ENCODE measurements at places on chromosomes 7 and 10.

DNA sequence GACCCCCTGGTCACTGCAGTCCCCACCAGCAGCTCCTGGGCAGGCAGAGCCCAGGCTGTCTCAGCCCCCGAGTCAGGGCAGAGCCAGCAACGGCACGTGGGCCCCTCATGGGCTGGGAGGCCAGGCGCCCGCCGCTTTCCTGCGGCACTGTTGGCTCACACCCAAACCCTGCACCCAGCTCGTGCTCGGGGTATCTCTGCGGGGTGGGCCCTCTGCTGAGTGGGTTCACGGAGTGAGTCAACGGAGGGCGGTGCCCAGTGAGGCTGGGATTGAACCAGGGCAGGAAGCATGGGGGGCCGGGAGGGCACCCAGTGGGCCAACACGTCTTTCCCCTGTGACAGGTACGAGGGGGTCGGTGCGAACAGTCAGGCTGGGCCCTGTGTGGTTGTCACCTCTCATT, 28.9 kb downstream of the ADAP1 start:
- peaks cover 9% of the 10 kb centered on the region for H3K4me1 ChIP-seq
- no peak for DNase-seq
- H3K4me3 ChIP-seq: no peak overlapping the region
- H3K36me3 ChIP-seq: no peaks in the 10 kb centered on the region
- no peak overlapping the region for H3K27ac ChIP-seq

GRCh38 chr7:126685018-126685573, 567.6 kb downstream of the GRM8 start:
- H3K36me3 ChIP-seq: no peaks in the 10 kb centered on the region
- no peak overlapping the region for H3K4me3 ChIP-seq
- no peak for DNase-seq
- H3K27ac ChIP-seq: no peak overlapping the region
- H3K4me1 ChIP-seq: no peaks in the 10 kb centered on the region

GRCh38 chr7:35241884-35242283, 12.0 kb downstream of the TBX20 start:
- H3K36me3 ChIP-seq: no peaks in the 10 kb centered on the region
- H3K27me3 ChIP-seq: peaks cover 7% of the 10 kb centered on the region
- no peak overlapping the region for H3K27ac ChIP-seq
- DNase-seq: no peak

GRCh38 chr10:131746241-131746711, 154.5 kb upstream of the PPP2R2D start:
- no peaks in the 10 kb centered on the region for H3K4me1 ChIP-seq
- H3K36me3 ChIP-seq: no peaks in the 10 kb centered on the region
- DNase-seq: no peak
- no peak overlapping the region for H3K27ac ChIP-seq
- no peaks in the 10 kb centered on the region for H3K27me3 ChIP-seq
- H3K4me3 ChIP-seq: no peak overlapping the region

DNA sequence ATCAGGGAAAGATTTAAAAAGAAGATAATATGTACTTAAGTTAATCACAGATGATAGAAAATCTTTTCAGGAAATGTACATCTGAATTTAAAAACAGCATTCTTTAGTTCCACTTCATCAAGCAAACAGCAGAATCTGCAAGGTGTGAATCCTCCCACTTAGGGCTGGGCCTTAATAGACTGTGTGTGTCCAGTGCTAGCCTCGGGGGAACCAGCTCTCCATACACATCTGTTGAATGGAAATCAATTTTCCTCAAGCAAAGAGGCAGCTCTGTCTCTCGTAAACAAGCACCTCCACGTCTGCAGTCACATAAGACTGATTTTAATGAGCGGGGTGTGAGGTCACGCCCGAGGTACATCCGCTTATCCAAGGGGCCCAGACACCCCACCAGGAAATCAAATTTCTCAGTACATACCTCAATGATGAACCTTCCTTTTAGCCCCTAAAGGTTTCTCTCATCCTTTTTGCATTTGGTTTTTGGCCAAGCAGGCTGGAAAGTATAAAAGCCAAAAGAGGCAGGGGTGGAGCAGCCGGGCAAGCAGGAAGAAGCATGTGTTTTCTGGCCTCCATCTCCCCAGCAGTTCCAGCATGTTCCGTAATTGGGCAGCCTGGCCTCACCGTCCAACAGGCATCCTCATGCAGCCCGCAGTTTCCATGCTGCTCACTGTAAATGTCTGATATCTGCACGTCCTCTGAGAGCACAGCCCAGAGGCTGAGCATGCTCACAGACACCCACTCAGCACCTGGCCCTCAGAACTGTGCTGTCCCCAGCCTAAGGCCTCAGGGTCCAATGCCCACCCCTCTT, 131.3 kb downstream of the GLI3 start:
- no peaks in the 10 kb centered on the region for H3K27me3 ChIP-seq
- no peak overlapping the region for H3K4me3 ChIP-seq
- peaks cover 37% of the 10 kb centered on the region for H3K4me1 ChIP-seq
- DNase-seq: no peak

- no peak overlapping the region for H3K4me3 ChIP-seq
- no peaks in the 10 kb centered on the region for H3K27me3 ChIP-seq
- no peaks in the 10 kb centered on the region for H3K36me3 ChIP-seq
- H3K27ac ChIP-seq: peak overlapping the region; percentile 71
Measured at GRCh38 chr10:23345861-23346260, 1.3 kb upstream of the C10orf67 start.

GRCh38 chr7:4809091-4809591, 33.7 kb downstream of the AP5Z1 start:
- H3K4me3 ChIP-seq: no peak overlapping the region
- H3K36me3 ChIP-seq: no peaks in the 10 kb centered on the region
- H3K27ac ChIP-seq: no peak overlapping the region
- no peaks in the 10 kb centered on the region for H3K4me1 ChIP-seq

GRCh38 chr7:151756076-151756731, 120.7 kb downstream of the PRKAG2 start:
- no peak for DNase-seq
- H3K4me3 ChIP-seq: no peak overlapping the region
- peaks cover 28% of the 10 kb centered on the region for H3K4me1 ChIP-seq
- H3K27ac ChIP-seq: no peak overlapping the region
- no peaks in the 10 kb centered on the region for H3K27me3 ChIP-seq

GRCh38 chr10:123792248-123792978, 99.2 kb downstream of the CPXM2 start:
- no peak for DNase-seq
- no peak overlapping the region for H3K4me3 ChIP-seq
- no peaks in the 10 kb centered on the region for H3K27me3 ChIP-seq
- no peaks in the 10 kb centered on the region for H3K4me1 ChIP-seq
- H3K36me3 ChIP-seq: no peaks in the 10 kb centered on the region
- H3K27ac ChIP-seq: no peak overlapping the region

DNA sequence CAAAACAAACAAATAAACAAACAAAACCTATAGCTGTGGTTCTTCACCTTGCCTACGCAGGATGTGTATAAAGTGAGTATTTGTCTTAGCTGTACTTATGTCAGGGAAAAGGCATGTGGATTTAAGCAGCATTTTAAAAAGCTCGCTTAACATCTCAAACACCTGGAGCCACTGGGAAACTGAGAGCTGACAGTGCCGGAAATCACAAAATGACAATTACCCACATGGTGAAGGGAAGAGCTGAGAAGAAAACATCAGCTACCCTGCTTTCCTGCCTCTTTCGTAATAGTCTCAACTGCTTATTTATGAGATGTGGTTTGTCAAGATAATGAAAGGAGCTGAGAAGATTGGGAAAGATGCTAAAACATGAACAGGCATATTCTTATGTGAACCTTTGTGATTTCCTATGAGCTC, 31.1 kb upstream of the MSMB start:
- no peaks in the 10 kb centered on the region for H3K36me3 ChIP-seq
- no peaks in the 10 kb centered on the region for H3K27me3 ChIP-seq
- no peak overlapping the region for H3K4me3 ChIP-seq

- H3K4me3 ChIP-seq: no peak overlapping the region
- DNase-seq: no peak
- peaks cover 11% of the 10 kb centered on the region for H3K27me3 ChIP-seq
- no peaks in the 10 kb centered on the region for H3K4me1 ChIP-seq
- no peak overlapping the region for H3K27ac ChIP-seq
Measured at GRCh38 chr10:78375854-78376785, 342.5 kb downstream of the RPS24 start.

DNA sequence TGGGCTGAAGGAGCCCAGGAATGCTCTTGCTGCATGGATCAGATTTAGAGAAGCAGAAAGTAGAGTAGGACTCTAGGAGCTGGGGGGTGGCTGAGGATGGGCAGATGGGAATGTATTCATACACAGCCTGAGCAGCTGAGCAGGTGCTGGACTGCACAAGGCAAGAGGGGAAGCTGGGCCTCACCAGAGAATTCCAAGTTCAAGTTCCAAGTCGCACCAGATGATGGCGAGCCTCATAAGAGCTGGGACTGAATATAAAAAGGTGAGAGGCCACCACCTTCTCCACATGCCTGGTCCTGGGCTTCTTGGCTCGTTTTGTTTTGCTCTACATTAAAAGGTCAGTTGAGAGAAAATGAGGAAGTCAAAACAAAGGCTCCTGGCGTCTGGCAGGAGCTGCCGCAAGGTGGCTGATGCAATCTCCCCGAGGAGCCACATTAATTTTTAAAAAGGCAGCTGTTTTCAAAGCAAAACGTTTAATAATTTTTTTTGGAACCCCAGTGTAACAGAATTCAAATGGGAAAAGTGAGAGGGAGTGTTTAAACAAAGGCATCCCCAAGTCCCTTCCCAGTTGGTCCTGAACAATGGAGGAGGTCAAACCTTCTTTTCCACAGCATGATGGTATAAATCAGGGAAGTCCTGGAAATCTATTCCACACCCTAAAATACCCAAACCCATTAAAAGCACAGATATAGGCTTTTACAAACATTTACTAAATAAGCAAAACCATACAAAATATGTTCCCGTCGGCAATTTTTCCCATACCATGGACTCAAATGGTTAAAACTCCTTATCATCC, 9.5 kb downstream of the CYREN start:
- no peak overlapping the region for H3K4me3 ChIP-seq
- H3K36me3 ChIP-seq: peaks cover 7% of the 10 kb centered on the region
- no peak for DNase-seq

DNA sequence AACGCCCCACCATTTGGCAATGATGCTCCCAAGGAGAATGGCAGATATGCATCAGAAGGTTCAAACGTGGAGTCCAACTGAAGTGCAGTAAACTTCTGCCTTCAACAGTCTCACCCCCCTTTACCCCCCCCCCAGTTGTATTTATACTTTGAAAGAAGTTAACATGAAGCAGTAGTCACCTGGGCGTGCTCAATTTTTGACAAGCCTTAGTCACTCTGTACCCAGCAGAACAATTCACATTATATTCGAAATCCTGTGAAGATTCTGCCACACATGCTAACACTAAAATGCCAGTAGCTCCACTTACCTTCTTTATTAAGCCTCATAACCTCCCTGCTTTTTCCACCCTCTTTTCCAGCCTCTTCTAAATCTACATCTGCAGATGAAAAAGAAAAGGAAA, 894 bp downstream of the ATXN7L1 start:
- no peaks in the 10 kb centered on the region for H3K36me3 ChIP-seq
- H3K4me1 ChIP-seq: peaks cover 19% of the 10 kb centered on the region
- no peaks in the 10 kb centered on the region for H3K27me3 ChIP-seq
- H3K4me3 ChIP-seq: peak overlapping the region; percentile 73

GRCh38 chr7:87337331-87337730, 8.1 kb upstream of the CROT start:
- DNase-seq: no peak
- no peaks in the 10 kb centered on the region for H3K36me3 ChIP-seq
- H3K27ac ChIP-seq: no peak overlapping the region
- H3K27me3 ChIP-seq: no peaks in the 10 kb centered on the region
- H3K4me3 ChIP-seq: no peak overlapping the region
- H3K4me1 ChIP-seq: peaks cover 7% of the 10 kb centered on the region

GRCh38 chr7:4343272-4344247, 338.5 kb upstream of the FOXK1 start:
- no peak for DNase-seq
- H3K4me3 ChIP-seq: no peak overlapping the region
- no peaks in the 10 kb centered on the region for H3K36me3 ChIP-seq
- H3K27ac ChIP-seq: no peak overlapping the region
- H3K4me1 ChIP-seq: no peaks in the 10 kb centered on the region

DNA sequence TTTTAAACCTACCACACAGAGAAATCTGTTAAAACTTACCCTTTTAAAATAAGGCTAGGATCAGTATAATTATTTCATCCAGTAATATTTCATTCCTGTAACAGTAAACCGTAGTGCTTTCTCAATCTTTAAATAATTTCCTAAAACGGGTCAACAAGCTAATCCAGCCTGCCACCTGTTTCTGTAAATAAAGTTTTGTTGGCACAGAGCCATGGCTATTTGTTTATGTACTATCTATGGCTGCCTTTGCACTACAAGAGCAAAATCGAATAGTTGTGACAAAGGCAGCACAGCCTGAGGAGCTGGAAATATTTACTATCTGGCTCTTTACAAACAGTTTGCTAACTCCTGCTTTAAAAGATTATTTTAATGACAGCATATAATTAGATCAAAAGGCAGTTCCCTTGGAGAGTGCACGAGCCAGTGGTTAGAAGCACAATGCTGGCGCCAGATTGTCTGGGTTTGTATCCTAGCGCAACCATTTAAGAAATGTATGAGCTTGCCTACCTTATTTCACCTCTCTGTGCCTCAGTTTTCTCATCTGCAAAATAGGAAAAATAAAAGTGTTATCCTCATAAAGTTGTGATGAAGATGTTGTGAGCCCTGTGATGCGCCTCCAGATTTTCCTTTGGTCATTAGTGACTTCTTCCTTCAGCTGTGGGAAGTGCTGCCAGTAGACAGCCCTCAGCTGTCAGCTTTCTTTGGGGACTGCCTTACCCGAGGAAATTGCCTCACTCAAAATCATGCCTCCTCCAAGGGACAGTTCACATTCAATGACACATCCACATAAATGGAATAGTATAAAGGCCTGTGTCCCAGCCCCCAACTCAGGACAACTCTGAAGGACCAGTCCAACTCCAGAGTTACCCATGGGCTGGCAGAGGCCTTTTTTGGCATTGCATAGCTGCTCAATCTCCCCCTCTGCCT, 11.8 kb upstream of the MIOS start:
- H3K27ac ChIP-seq: no peak overlapping the region
- H3K4me3 ChIP-seq: no peak overlapping the region
- no peak for DNase-seq
- H3K27me3 ChIP-seq: no peaks in the 10 kb centered on the region
- H3K36me3 ChIP-seq: no peaks in the 10 kb centered on the region

DNA sequence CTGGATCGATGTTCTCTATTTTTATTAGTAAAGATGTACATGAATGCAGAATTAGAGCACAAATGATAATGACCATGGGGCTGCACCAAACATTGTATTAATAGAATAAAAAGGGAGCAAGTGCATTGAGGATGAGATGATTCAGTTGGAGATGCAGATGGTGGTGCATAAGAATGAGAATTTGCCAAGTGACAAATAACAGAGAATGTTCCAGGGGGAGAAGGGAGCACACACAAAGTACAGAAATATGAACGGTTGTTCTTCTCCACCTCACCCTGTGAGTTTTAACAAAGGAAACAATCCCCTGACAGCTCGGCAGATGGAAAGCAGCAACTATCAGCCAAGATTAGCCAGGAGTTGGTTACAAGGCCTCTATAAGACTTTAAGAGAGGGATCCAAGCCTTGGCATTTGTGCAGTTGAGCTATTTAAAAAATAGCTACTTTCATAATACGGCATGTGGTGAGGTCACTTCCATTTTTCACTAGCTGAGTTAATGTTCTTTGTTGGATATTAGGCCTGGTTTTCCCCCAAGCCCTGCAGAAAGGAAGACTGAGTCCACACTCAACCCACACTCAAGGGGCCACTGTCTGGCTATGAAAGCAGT, 462.5 kb downstream of the TNS3 start:
- DNase-seq: no peak
- no peak overlapping the region for H3K27ac ChIP-seq
- H3K4me1 ChIP-seq: no peaks in the 10 kb centered on the region
- H3K27me3 ChIP-seq: no peaks in the 10 kb centered on the region
- no peak overlapping the region for H3K4me3 ChIP-seq
